ENCODE measurements at places on chromosomes 1 and 21. TPM values are rescaled to one million over a fixed set of nuclear protein-coding genes. Genes with fewer than 3 reads are reported as not detected.

Gene OR10Z1
- total RNA-seq = not detected

GRCh38 chr1:39491146-39491921, at the start of gene BMP8A:
Gene BMP8A, plus strand, starts transcription at chr1:39491636. Its CDS starts 356 bp downstream, at chr1:39491992.
- H3K4me1 ChIP-seq = peaks cover 6% of the 10 kb centered on the region
- peaks cover 20% of the 10 kb centered on the region for H3K27me3 ChIP-seq
- H3K36me3 ChIP-seq = peaks cover 9% of the 10 kb centered on the region
- peak; percentile 80 for DNase-seq
- peak within 1 kb of the TSS; percentile 69 for H3K4me3 ChIP-seq

Gene GSTM5
- total RNA-seq = not detected

DNA sequence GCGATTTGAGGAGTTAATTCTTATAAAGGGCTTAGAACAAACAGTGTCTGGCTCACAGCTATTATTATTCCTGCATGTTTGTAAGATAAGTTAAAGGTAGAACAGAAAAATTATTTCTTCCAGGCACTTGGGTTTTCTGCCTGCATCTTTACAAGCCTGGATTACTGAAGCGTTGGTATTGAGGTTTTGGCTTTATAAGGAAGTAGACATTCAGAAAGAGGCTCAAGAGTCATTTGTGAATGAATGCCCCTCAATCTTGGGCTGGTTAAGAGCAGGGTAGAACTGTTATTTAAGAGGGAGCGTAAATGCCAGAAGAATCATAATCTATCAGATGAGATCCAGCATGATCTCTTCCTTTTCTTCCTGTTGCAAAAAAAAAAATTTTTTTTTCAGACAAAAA, 77.3 kb upstream of the ARID1A start:
- peaks cover 7% of the 10 kb centered on the region for H3K36me3 ChIP-seq
- peaks cover 28% of the 10 kb centered on the region for H3K4me1 ChIP-seq
- DNase-seq = no peak
- peak overlapping the region; percentile 30 for H3K4me3 ChIP-seq
- peak overlapping the region; percentile 32 for H3K27ac ChIP-seq

Gene PYHIN1
- 5.4 TPM for total RNA-seq

DNA sequence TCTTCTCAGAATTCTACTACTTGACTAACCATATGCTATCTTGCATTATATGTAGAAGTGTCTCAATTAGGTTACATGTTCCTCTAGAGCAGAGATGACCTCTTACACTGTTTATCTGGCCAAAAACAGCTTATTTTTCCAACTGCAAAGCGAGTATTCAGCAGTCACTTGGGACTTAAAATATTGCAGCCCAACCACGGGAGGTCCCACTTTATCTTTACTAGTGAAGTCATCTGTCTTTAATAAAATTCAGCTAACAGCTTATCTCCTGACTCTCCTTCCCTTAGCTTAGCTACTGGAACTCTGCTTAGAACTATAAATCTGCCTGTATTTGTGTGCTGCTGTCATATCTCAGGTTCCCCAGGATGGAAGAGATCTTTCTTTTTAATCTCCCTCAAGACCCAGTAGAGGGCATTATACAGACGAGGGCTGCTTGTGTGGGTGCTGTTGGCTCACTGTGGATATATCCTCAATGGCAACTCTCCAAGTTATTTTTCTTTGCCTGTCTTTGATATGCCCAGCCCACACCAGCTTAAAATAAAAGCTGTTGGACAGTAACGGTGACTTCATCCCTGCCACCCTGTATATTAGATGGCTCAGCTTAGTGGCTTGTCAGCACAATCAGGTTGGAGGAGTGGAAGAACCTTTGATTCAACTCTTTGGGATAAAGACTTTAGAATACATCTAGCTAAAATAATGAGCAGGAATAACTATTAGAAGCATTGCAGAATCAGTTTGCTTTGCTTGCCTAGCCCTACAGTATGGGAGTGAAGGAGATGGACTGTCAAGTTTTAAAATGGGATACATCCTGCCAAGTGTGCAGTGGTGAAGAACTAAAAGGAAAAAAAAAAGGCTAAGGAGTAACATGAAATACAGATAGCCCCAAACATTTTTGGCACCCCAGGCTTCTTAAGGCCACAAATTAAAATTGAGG, 9.6 kb downstream of the ENSA start:
- no peak overlapping the region for H3K4me3 ChIP-seq
- H3K36me3 ChIP-seq = peaks cover 68% of the 10 kb centered on the region
- no peaks in the 10 kb centered on the region for H3K27me3 ChIP-seq
- peak overlapping the region; percentile 59 for H3K27ac ChIP-seq
- no peak for DNase-seq
- H3K4me1 ChIP-seq = peaks cover 39% of the 10 kb centered on the region

DNA sequence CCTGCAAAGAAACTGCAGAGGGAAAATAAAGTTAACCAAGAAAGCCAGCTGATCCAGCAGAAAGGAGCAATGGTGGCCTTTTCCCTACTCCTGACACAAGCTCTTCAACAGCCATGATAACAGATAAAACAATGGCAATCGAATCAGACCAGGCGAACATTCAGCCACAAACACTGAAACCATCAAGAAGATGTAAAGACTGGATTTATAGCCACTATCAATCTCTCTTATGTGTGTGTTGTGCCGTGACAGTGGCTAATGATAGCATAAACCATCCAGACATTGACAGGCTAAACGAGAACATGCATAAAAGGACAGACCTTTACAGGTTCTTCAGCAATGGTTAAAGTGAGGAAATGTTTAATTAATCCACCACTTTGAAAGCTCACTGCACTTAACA, 78.1 kb upstream of the RAB4A start:
- no peaks in the 10 kb centered on the region for H3K4me1 ChIP-seq
- no peaks in the 10 kb centered on the region for H3K36me3 ChIP-seq
- no peak for DNase-seq
- H3K4me3 ChIP-seq = no peak overlapping the region
- H3K27me3 ChIP-seq = peaks cover 3% of the 10 kb centered on the region

DNA sequence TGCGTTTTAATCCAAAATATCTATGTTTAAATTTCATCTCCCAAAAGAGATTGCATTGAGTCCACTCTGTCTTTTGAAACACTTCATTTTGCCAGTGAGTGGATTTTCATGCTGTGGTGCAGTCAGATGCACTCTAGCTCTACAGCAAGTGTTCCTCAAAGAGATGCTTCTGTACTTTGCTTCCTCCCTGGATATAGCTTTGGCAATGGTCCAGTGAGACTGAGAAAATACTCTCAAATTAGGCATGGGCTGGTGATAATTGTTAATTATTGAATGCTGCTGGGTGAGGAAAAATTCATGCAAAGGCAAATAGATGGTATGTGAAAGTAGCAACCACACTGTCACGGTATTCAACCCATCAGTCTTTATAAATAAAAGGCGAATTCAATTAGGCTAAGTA, 396.9 kb downstream of the ADGRL2 start:
- H3K27ac ChIP-seq = no peak overlapping the region
- no peak overlapping the region for H3K4me3 ChIP-seq
- H3K36me3 ChIP-seq = no peaks in the 10 kb centered on the region
- no peak for DNase-seq

Gene PALMD
- not detected for total RNA-seq

DNA sequence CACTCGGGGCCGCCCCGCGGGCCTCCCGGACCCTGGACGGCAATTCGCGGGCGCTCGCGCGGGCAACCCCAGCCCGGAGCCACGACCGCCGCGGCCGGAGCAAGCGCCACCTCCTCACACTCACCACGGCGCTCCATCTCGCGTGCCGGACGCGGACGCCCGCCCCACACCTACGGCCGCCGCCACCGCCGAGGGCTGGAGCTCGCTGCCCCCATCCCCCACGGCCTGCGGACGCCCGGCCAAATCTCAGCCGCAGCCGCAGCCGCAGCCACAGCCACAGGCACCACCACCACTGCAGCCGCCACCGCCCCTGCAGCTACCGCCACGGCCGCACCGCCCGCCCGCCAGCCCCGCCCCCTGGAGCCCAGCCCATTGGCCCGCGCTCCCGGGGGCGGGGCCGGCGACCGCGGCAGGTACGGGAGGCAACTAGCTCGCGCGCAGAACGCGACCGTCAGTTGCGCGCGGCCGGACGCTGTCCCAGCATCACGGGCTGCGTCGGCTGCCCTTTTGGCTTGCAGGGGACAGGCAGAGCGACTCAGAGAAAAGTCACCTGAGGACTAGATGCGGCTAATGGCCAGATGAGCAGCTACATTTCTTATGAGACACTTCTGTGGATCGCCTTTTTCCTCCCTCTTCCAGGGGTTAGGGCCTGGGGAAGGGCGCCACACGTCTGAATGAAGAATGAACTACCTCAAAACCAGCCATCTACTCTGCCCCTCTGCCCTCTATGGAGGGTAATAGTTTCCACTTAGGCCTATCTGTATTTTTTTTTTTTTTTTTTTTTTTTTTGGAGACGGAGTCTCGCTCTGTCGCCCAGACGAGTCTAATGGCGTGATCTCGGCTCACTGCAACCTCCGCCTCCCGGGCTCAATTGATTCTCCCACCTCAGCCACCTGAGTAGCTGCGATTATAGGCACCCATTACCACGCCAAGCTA, at the start of gene ARHGAP29:
Gene ARHGAP29, minus strand, starts transcription at position 294 of the 936 bp plus-strand sequence. CDS start 5,973 bp downstream, outside the sequence.
- DNase-seq = peak; percentile 37
- peaks cover 11% of the 10 kb centered on the region for H3K4me1 ChIP-seq
- H3K27ac ChIP-seq = no peak within 1 kb of the TSS
- peaks cover 68% of the 10 kb centered on the region for H3K27me3 ChIP-seq

GRCh38 chr1:16922885-16923431, 1.2 kb downstream of the CROCC start:
- no peaks in the 10 kb centered on the region for H3K36me3 ChIP-seq
- no peaks in the 10 kb centered on the region for H3K27me3 ChIP-seq
- DNase-seq = no peak

GRCh38 chr1:98044766-98045165, 123.9 kb upstream of the DPYD start:
- H3K27ac ChIP-seq = no peak overlapping the region
- H3K4me1 ChIP-seq = peaks cover 19% of the 10 kb centered on the region
- H3K27me3 ChIP-seq = peaks cover 53% of the 10 kb centered on the region

GRCh38 chr1:53367503-53368313, 39.8 kb upstream of the LRP8 start:
- peak; percentile 24 for DNase-seq
- H3K27me3 ChIP-seq = no peaks in the 10 kb centered on the region
- H3K36me3 ChIP-seq = peaks cover 11% of the 10 kb centered on the region

DNA sequence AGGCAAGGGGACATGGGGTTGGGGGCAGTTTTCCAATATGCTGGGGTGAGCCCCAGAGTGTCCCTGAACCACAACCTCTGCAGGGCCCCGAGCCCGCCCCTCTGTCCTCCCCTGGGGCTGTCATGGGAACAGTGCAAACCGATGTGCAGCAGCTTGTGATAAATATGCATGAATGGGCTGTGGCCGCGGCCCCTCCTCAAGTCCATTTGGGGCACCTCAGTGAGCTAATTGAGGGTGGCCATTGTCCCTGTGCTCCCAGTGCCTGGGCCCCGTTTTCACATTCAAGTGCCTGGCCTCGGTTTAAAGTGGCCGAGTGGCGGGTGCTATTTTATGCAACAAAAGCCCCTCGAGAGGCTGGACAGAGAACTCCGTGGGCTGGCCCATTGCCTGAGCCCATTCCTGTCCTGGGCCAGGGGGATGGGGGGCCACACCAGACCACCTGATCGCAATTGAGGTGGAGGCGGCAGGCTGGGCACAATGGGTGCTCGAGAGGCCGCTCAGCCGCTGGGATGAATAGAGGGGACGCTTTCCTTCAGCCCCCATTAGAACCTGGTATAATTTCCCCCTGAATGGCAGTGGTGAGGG, 193.7 kb downstream of the FOXD2 start:
- H3K4me1 ChIP-seq = no peaks in the 10 kb centered on the region
- H3K4me3 ChIP-seq = no peak overlapping the region
- H3K36me3 ChIP-seq = no peaks in the 10 kb centered on the region
- DNase-seq = no peak
- no peak overlapping the region for H3K27ac ChIP-seq

GRCh38 chr1:234675572-234675971, 65.6 kb upstream of the IRF2BP2 start:
- DNase-seq = no peak
- peaks cover 16% of the 10 kb centered on the region for H3K4me1 ChIP-seq
- peak overlapping the region; percentile 87 for H3K4me3 ChIP-seq
- peak overlapping the region; percentile 19 for H3K27ac ChIP-seq

DNA sequence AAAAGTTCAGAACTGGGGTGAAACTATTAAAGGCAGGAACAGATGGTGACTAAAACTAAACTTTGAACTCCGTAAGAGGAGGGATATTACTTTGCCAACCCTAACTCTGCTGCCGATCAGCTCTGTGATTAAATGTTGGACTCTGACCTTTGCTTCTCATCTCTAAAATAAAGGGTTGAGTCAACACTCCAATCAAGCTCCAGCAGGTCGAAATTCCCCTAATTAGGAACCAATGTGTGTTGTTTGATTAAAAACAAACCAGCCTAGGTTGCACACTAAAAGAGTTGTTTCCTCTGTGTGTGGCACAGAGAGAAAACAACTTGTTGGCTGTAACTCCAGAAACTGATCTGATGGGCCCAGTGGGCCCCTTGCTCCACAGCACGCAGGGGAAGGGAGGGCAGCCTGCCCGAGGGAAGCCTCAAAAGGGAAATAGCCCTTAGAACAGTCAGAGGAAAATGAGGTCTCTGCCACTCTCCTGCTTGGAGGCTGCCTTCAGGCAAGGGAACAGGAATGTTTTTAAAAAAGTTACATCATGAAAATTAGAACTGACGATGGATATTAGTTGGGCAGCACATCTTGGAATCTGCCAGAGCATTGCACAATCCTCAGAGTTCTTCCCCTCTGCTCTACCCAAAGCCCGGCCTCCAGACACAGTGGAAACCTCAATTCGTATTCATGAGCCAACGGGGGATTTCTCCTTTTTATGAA, 69.3 kb downstream of the KCTD3 start:
- no peaks in the 10 kb centered on the region for H3K27me3 ChIP-seq
- no peaks in the 10 kb centered on the region for H3K36me3 ChIP-seq
- no peak overlapping the region for H3K27ac ChIP-seq
- no peak for DNase-seq
- no peaks in the 10 kb centered on the region for H3K4me1 ChIP-seq

GRCh38 chr1:77874804-77875445, 13.5 kb upstream of the NEXN start:
- H3K36me3 ChIP-seq = peaks cover 23% of the 10 kb centered on the region
- H3K27me3 ChIP-seq = no peaks in the 10 kb centered on the region
- no peaks in the 10 kb centered on the region for H3K4me1 ChIP-seq
- no peak overlapping the region for H3K27ac ChIP-seq
- no peak for DNase-seq
- no peak overlapping the region for H3K4me3 ChIP-seq

- no peak overlapping the region for H3K27ac ChIP-seq
- peaks cover 62% of the 10 kb centered on the region for H3K27me3 ChIP-seq
- H3K36me3 ChIP-seq = no peaks in the 10 kb centered on the region
- H3K4me1 ChIP-seq = peaks cover 34% of the 10 kb centered on the region
- no peak for DNase-seq
- no peak overlapping the region for H3K4me3 ChIP-seq
These were observed 2.0 kb upstream of the CCN1 start for GRCh38 chr1:85578321-85579295.

GRCh38 chr1:8752921-8753713, 64.3 kb downstream of the RERE start:
- H3K4me1 ChIP-seq = peaks cover 4% of the 10 kb centered on the region
- peaks cover 3% of the 10 kb centered on the region for H3K36me3 ChIP-seq
- H3K27ac ChIP-seq = no peak overlapping the region
- H3K27me3 ChIP-seq = no peaks in the 10 kb centered on the region
- DNase-seq = no peak

GRCh38 chr1:234887016-234887900, 241.4 kb downstream of the TOMM20 start:
- no peaks in the 10 kb centered on the region for H3K36me3 ChIP-seq
- no peaks in the 10 kb centered on the region for H3K27me3 ChIP-seq
- peaks cover 20% of the 10 kb centered on the region for H3K4me1 ChIP-seq
- no peak for DNase-seq

- no peaks in the 10 kb centered on the region for H3K4me1 ChIP-seq
- no peak overlapping the region for H3K4me3 ChIP-seq
- DNase-seq = no peak
- H3K27me3 ChIP-seq = no peaks in the 10 kb centered on the region
- H3K27ac ChIP-seq = no peak overlapping the region
- no peaks in the 10 kb centered on the region for H3K36me3 ChIP-seq
These were observed 592.7 kb downstream of the NEGR1 start for GRCh38 chr1:71689635-71690034.
